GM23248 (cell line): ENCODE measurements at places on chromosomes 11 and 22. TPM values are rescaled to one million over a fixed set of nuclear protein-coding genes. Genes with fewer than 3 reads are reported as not detected.

DNA sequence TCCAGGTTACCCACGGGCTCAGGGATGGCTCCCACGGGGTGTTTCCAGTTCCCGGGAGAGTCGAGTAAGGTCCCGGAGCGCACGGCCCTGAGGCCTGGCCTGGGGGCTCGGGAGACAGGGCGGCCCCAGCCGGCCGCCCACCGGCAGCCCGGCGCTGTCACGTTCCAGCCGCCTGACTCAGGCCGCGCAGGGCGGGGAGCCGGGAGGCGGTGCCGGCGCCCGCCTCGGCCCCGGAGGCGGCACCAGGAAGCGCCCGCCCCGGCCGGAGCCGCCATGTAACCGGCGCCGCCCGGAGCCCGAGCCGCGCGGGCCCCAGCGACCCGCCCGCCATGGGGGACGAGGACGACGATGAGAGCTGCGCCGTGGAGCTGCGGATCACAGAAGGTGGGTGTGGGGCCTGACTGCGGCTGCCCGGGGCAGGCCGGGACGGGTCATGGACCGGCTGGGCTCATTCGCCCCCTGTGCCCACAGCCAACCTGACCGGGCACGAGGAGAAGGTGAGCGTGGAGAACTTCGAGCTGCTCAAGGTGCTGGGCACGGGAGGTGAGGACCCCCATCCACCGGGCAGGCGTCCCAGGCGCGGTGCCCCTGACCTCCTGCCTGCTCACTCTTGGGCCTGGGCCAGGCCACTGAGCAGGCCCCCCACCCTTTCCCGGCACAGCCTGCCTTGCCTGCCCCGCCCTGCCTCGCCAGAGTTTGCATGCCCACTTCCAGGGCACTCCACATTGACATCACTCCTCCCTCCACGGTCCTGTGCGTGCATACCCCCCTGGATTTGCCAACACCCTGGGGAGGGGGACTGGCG, at the start of gene RPS6KA4:
Gene RPS6KA4, plus strand, starts transcription at position 256 of the 805 bp plus-strand sequence. Its CDS starts 74 bp downstream, at position 330.
- peak within 1 kb of the TSS; percentile 68 for H3K27ac ChIP-seq
- peak within 1 kb of the TSS; percentile 88 for H3K4me3 ChIP-seq
- H3K36me3 ChIP-seq, result peaks cover 8% of the 10 kb centered on the region; the same call in 1 of the 2 replicates
- H3K4me1 ChIP-seq, result peaks cover 16% of the 10 kb centered on the region
- peak; percentile 92 for DNase-seq

DNA sequence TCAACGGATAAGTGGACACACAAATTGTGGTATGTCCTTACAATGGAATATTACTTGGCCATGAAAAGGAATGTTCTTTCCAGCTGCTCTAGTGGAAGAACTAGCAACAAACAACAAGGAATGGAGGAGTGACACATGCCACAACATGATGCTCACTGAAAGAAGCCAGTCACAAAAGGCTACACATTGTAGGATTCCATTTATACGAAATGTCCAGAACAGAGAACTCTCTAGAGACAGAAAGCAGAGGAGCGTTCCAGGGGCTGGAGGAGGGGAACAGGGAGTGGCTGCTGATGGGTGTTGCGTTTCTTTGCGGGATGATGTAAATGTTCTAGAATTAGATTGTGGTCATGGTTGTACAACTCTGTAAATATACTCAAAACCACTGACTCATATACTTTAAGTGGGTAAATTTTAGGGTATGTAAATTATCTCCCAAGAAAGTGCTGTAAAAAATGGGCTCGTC, 32.4 kb upstream of the PDGFB start:
- H3K4me3 ChIP-seq, result no peak overlapping the region
- DNase-seq, result peak; percentile 68
- H3K36me3 ChIP-seq, result no peaks in the 10 kb centered on the region
- H3K4me1 ChIP-seq, result peaks cover 14% of the 10 kb centered on the region; the same call in 1 of the 2 replicates

- no peak overlapping the region for H3K27ac ChIP-seq
- no peaks in the 10 kb centered on the region for H3K4me1 ChIP-seq
- no peaks in the 10 kb centered on the region for H3K36me3 ChIP-seq
Observed at GRCh38 chr11:17907046-17907445, 105.8 kb downstream of the SERGEF start.

DNA sequence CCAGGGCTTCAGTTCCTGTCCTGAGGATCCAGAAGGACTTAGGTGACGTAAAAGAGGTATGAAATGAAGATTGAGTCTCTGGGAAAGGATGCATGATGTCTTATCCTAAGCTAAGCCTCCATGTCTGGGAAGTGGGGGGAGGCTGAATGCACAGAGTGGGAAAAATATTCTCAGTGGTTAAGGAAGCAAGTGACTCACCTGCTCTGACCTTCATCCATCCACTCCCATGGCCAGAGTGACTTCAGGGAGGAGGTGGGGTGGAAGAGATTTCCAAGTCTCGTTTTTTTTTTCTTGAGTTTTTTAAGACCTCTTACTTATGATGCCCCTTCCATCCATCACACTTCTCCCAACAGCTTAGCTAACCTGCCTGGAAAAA, 32.5 kb upstream of the POLD3 start:
- H3K27me3 ChIP-seq, result no peaks in the 10 kb centered on the region
- peak; percentile 47 for DNase-seq
- H3K4me1 ChIP-seq, result peaks cover 9% of the 10 kb centered on the region; the same call in 1 of the 2 replicates
- H3K36me3 ChIP-seq, result no peaks in the 10 kb centered on the region
- H3K4me3 ChIP-seq, result no peak overlapping the region
- H3K27ac ChIP-seq, result no peak overlapping the region

DNA sequence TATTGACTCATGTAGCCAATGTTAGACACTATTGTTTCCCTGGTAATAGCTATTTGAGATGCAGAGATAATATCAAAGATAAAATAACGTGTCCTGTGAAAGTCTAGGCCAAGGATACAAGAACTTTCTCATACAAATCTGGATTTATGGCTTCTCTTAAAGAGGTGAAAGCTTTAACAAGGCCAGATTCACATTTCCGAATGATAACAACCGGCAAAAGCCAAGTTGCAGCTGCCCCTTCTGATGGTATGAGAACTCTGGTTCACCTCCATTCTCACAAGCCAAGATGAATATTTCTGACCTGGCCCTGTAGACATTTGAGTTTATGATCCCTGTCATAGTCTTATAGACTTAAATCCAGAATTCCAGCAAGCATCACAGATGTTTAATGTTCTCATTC, 230.4 kb upstream of the ZC3H12C start:
- DNase-seq, result no peak
- no peak overlapping the region for H3K27ac ChIP-seq
- no peak overlapping the region for H3K4me3 ChIP-seq

DNA sequence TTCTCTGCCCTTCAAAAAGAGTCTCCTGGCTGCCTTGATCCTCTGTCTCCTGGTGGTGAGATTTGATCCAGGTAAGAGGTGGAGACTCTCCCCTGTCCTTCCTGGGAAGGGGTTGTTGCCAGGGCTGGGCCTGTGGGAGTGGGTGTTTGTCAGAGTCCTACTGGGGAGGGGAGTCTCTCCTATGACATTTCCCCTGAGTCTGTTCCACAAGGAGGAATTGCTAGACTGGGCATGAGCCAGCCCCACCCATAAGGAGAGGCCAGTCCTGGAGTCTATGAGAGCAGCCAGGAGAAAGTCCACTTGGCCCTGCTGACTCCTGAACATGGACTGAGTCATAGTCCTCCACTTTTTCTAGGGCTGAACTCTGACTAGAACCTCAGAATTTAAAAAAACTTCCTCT, 7.4 kb downstream of the PEX26 start:
- H3K4me1 ChIP-seq, result no peaks in the 10 kb centered on the region
- H3K27me3 ChIP-seq, result no peaks in the 10 kb centered on the region
- 0 out of 2 replicates have a peak overlapping the region, but pooled peaks have one; percentile 38 for H3K27ac ChIP-seq
- no peak overlapping the region for H3K4me3 ChIP-seq
- H3K36me3 ChIP-seq, result peaks cover 25% of the 10 kb centered on the region; the same call in 1 of the 2 replicates

GRCh38 chr11:64866173-64866491, 12.3 kb downstream of the EHD1 start:
- no peak for DNase-seq
- H3K36me3 ChIP-seq, result peaks cover 2% of the 10 kb centered on the region; the same call in 1 of the 2 replicates
- H3K27me3 ChIP-seq, result no peaks in the 10 kb centered on the region
- peaks cover 70% of the 10 kb centered on the region for H3K4me1 ChIP-seq
- H3K27ac ChIP-seq, result peak overlapping the region; percentile 99
- H3K4me3 ChIP-seq, result no peak overlapping the region

- no peaks in the 10 kb centered on the region for H3K27me3 ChIP-seq
- no peaks in the 10 kb centered on the region for H3K4me1 ChIP-seq
- no peaks in the 10 kb centered on the region for H3K36me3 ChIP-seq
- H3K4me3 ChIP-seq, result no peak overlapping the region
- no peak overlapping the region for H3K27ac ChIP-seq
Observed at GRCh38 chr11:104369761-104370160, 205.8 kb upstream of the PDGFD start.

GRCh38 chr22:30777587-30777986, 82.9 kb downstream of the OSBP2 start:
- H3K27ac ChIP-seq, result no peak overlapping the region
- DNase-seq, result no peak
- H3K4me3 ChIP-seq, result no peak overlapping the region
- no peaks in the 10 kb centered on the region for H3K36me3 ChIP-seq
- H3K4me1 ChIP-seq, result no peaks in the 10 kb centered on the region

- no peaks in the 10 kb centered on the region for H3K4me1 ChIP-seq
- H3K36me3 ChIP-seq, result no peaks in the 10 kb centered on the region
- no peaks in the 10 kb centered on the region for H3K27me3 ChIP-seq
- no peak overlapping the region for H3K4me3 ChIP-seq
Observed at GRCh38 chr11:73047773-73048371, 94.2 kb downstream of the FCHSD2 start.

DNA sequence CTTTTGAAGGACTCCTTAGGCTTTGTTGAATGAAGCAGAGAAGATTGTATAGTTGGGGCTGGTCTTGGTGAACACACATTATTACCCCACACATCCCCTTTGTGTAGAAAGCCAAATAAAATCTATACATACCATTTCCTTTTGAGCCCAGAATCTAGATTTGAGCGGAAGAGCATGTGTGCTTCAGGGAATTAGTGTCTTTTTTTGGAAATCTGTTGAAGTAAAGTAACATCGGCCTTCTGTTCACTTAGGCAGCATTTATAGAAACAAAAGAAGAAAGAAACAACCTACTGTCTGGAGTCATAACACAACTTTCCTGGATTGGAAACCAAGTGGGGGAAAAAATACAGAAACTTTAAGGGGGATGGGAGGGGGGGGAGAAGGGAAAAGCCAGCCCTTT, 37.9 kb upstream of the TTC12 start:
- no peaks in the 10 kb centered on the region; the same call in 1 of the 2 replicates for H3K27me3 ChIP-seq
- no peak overlapping the region for H3K27ac ChIP-seq
- no peaks in the 10 kb centered on the region for H3K36me3 ChIP-seq
- no peaks in the 10 kb centered on the region for H3K4me1 ChIP-seq
- DNase-seq, result no peak

- H3K4me1 ChIP-seq, result peaks cover 21% of the 10 kb centered on the region
- H3K27me3 ChIP-seq, result no peaks in the 10 kb centered on the region
- no peak overlapping the region for H3K4me3 ChIP-seq
- peak; percentile 40 for DNase-seq
- 0 out of 2 replicates have a peak, but pooled peaks cover 5% of the 10 kb centered on the region for H3K36me3 ChIP-seq
- no peak overlapping the region for H3K27ac ChIP-seq
Observed at GRCh38 chr11:110435780-110436717, 6.3 kb downstream of the FDX1 start.

MMP7 gene
- total RNA-seq, result not detected in 2 replicates

ANKRD42 gene
- 17.8 and 22.0 TPM in 2 replicates for total RNA-seq

IL17REL gene
- not detected in 2 replicates for total RNA-seq

ACR gene
- total RNA-seq, result not detected in 2 replicates

STK33 gene
- not detected in 2 replicates for total RNA-seq

ASCL2 gene
- total RNA-seq, result not detected in 2 replicates

CHADL gene
- 0.22 and 1.1 TPM in 2 replicates for total RNA-seq
